ENCODE measurements at places on chromosomes 1 and 21.

GRCh38 chr1:223770621-223771315 is 58.4 kb downstream of the CAPN2 start:
- DNase-seq = no peak

DNA sequence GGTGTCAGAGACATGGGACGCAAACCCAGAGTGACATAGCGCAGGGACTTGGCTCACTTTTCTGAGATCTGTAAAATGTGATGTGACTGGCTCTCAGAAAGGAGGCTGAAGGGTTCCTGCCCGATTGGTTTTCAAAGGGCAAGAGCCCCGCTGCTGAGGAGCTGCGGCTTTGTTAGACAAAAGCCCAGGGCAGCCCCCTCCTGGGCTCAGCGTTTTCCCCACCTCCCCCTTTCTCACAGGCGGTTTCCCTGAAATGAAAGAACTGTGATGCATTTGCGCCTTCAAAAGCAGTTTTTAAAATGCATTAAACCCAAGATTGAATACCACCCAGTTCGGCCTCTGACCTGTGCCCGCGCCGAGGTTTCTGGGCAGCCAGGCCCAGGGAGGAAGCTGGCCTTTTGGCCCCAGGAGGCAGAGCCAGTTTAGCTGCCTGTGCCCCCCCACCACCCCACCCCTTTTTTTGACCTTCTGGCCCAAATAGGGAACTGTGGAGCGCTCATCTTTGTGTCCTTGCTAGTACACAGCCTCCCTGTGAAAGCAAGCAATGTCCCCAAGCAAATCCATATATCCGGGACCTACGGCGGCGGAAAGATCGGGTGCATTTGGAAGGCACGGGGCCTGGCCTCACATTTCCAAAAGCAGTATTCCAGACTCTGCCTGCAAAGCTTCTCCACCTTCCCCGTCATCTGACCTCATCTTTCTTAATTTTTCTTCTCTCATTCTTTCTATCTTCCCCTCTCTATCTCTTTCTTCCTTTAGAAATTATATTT is 28.6 kb downstream of the CD247 start:
- no peak for DNase-seq

DNA sequence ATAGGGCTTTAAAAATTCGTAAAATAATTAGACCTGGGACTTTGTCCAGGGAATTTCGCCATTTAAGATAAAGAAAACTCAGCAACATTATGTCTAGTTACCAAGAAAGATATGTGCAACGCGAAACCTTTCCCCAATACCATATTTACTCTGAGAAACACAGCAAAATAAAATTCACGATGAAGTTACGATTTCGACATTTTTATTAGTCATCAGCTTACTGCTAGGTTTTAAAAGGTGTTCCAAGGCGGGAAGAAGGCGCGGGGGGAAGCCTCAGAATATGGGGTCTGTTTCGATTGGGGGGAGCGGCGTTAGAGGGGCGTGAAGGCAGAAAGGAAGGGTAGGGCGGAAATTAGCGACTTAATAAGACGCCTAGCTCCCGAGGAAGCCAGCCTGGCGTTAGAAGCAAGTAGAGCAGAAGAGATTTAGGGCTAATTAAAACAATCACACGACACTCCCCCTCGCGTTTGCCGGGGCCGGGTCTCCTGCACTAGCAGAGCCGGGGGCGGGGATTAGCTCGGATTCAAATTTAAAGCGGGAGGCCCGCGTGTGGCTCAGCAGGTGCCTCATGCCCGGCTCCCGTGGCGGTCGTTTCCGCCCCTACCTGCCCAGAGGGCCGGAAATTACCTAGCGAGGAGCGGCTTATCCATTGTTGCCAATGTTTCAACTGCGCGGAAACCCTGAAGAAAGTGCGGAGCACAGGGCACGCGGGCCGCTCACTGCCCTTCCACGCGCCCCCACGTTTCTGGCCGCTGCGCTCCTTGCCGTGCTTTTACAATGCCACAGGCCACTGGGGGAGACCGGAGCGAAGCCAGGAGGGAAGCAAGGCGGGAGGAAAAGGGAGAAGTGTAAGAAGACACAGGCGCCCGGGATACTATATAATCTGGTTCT is 795 bp upstream of the POU2F1 start:
- DNase-seq = peak; percentile 86

DNA sequence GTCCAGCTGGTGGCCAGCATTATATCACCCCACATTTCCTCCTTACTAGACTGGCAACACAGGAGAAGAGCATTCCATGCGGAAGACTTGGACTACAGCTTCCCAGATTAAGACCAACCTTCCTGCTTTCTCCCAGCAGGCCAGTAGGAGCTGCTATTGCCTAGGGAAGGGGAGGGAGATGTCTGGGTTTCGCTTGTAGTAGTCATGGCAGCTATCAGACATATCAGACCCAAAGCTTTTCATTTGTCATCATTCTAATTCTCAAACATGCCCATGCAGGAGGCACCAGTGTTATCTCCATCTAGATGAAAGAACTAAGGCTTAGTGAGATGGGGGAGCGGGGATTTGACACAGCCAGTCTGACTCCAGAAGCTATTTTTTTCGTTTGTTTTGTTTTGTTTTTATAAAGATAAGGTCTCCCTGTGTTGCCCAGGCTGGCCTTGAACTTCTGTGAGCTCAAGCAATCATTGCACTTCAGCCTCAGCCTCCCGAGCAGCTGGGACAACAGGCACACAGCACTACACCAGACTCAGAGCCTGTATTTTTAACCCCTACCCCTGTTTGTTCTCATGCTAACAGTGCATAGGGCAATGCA is 4.5 kb downstream of the PLA2G2A start:
- no peak for DNase-seq

- no peak for DNase-seq
Observed at GRCh38 chr1:51473331-51474115, 45.5 kb downstream of the EPS15 start.

- DNase-seq = no peak
Observed at GRCh38 chr1:43214501-43215444, 42.6 kb downstream of the CFAP57 start.

- no peak for DNase-seq
Observed at GRCh38 chr1:157311730-157312081, 173.5 kb upstream of the ETV3 start.

GRCh38 chr1:171794085-171794484 is 12.6 kb downstream of the METTL13 start:
- peak; percentile 26 for DNase-seq

GRCh38 chr1:40404670-40405462 is 31.3 kb downstream of the SMAP2 start:
- DNase-seq = no peak

GRCh38 chr1:228311091-228311490 is 95.5 kb downstream of the TRIM11 start:
- no peak for DNase-seq

DNA sequence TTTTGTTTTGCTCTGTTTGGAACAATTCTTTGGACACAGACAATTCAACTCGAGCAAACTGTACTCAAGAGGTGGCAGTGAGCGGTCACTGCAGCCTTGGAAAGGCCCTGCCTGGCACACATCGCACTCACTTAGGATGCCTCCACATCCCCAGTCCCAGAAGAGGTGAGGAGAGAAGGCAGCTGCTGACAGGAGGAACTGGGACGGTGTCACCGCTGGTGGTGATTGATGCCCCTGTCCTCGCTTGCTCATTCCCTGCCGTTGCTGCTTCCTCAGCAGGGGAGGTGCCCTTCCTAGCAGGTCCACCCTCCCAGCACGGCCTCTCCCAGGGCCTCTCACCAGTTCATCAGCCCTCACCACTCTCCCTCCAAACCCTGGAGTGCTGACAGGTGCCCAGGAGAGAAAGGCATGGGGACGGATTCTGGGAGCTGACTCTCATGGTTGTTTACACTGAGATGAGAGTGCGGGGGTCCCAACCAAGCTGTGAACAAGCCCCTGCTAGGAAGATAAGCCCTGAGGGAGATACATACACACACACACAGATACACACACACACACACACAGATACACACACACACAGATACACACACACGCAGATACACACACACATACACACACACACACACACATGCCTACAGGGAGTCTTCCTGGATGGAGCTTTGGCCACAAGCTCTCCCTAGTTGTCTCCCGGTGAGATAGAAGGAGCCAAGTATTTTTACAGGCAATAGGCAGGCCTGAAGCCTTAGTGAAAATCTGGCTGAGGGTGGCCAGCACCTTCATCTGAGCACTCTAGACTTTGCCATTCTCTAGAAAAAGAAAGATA is 101.1 kb downstream of the CDC7 start:
- no peak for DNase-seq

DNA sequence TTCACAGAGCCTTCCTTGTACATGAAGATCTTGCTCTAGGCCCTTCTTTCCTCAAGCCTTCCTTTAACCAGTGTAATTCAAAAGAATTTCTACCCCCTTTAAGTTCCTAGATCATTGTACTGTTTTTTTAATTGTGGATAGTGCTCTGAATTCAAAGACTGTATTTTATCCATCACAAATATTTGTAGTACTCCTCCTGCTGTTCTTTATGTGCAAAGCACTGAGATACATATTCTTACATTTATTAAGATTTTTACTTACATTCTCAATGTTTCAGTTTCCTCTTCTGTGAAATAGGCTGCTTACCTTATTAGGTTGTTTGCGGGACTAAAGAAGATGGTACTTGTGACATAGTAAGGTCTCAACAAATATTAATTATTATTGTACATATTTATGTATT is 168.8 kb upstream of the PDE4B start:
- no peak for DNase-seq

DNA sequence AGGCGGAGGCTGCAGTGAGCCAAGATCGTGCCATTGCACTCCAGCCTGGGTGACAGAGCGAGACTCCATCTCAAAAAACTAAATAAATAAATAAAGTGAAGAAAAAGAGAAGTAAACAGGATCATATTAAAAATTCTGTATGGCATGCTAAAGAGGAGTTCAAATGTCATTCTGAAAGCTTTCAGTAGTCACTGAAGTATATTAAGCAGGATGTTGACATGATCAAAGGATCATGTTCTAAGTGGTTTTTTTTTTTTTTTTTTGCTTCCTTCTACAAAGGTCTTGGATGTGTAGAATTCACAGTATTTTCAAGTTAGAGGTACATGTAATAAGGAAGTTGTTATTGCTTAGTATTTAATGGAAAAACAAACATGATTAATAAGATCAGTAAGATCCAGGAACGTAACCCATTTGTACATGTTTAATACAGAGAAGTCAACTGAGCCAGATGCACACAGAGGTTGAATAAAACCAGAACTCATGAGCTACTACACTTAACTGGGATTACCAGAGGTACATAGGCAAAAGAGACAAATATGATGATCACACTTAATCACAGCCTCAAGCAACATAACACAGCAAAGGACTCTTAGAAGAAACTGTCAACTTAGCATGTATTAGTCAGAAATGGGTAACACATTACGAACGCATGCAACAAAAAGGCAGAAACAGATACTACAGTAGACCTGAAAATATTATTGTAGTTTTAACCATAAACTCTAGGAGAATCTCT is 12.2 kb downstream of the CDC42BPA start:
- no peak for DNase-seq

DNA sequence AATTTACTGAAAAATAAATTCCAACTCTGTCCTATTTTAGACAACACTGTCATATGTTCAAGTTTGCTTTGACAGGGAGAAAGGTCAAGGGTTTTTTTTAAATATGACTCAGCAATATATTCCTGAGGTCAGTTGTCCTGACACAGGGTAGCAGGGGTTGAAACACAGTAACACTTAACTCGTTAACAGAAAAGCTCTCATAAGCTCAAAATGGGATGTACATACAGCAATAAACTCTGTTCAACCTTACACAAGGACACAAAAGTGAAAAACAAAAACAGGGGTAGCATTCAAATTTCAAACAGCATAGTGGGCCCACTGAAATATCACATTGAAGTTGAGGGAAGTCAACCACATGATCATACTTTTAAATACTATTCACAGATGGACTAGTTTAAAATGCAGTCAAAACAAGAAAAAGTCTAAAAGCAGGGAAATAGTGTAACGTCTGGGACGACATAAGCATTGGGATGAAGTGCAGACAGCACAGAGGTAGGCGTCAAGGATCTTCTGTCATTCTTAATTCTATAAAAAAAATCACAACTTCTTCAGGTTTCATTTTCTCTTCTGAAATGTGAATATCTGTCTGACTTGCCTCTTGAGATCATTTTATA is 89.9 kb downstream of the SLC44A5 start:
- DNase-seq = no peak

DNA sequence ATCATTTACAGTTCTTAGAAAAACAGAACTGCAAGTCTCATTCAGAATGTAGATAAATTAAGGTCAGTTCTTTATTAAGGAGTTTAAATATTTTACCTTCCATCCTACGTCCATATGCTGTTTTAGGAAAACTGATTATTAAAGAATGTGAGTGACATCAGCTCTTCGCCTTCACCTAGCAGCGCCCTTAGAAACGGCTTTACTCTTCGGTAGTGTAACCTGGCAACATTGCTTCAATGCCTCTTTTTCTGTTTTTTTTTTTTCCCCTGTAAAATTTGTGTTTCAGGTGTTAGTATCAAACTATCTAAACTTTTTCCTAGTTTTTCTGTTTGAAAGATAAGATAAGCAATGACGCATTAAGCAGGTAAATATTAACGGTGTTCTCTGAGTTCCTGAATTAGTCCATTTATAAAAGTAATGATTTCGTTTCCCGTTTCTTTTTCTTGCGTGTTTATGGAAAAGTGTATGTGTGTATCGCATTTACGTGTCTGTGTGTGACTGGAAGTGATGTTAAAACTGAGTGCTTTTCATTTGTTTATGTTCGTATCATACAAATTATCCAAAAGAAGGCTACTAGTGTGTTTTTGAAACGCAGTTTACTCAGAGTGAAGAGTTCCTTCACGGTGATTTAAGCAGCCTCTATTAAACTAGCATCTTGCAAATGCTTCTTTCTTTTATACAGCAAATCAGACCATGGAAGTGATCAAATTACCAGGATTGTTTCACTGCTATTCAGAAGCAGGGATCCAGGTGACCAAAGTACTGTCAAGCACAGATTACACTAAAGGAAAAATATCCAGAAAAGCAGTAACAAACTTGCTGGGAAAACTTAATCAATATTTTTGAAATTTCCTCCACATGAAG is 139.0 kb downstream of the SDCCAG8 start:
- DNase-seq = no peak

GRCh38 chr1:246343937-246344336 is 163.1 kb downstream of the SMYD3 start:
- DNase-seq = no peak

GRCh38 chr1:239742416-239743109 is 349.1 kb upstream of the FMN2 start:
- no peak for DNase-seq

DNA sequence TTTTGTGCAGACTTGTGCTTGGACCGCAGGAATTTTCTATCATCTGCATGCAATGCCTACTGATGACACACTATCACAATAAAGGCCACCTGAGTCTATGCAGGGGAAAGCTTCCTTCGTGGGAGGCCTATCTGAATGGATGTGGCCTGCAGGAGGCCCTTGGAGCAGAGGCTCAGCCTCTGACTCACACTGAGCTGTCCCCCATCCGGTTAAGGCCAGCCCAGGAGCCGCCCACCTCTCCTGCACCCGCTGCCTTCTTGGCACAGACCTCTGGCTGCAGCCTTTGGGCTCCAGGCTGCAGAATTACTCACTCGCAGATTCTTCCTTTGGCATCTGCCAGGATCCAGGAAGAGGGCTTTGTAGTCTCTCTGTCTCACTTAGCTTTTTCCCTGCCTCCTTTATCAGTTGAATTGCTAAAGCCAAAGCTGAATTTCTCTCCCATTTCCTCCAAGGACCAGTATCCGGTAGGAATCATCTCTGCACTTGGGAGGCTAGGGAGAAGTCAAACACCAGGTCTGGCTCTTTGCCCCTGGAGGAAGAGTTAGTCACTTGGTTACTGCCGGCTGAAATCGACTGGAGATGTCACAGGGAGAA is 65.1 kb upstream of the JUN start:
- no peak for DNase-seq

Data from activated CD4-positive, alpha-beta T cell treated with anti-CD3 and anti-CD28 coated beads for 24 hours (primary cell).